GM12891 (cell line): ENCODE measurements at places on chromosomes 7 and 10.

DNA sequence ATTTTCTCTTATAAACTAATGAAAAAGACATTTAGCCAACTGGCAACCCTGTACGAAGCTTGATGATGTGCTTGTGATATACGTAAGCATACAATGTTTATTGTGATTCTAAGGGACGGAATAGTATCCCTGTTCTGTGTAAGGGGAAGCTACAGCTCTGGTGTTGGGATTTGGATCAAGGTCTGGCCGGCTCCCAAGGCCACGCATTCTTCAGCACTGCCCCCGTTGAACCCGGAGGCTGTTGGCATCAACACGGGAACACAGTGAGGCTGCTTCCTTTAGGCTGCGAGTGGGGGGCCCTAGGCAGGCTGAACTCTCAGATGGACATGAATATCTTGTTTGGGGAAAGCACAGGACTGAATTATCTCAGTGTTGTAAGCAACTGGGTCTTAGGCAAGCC lies 180.6 kb downstream of the CAMK1D start:
- no peak for DNase-seq

DNA sequence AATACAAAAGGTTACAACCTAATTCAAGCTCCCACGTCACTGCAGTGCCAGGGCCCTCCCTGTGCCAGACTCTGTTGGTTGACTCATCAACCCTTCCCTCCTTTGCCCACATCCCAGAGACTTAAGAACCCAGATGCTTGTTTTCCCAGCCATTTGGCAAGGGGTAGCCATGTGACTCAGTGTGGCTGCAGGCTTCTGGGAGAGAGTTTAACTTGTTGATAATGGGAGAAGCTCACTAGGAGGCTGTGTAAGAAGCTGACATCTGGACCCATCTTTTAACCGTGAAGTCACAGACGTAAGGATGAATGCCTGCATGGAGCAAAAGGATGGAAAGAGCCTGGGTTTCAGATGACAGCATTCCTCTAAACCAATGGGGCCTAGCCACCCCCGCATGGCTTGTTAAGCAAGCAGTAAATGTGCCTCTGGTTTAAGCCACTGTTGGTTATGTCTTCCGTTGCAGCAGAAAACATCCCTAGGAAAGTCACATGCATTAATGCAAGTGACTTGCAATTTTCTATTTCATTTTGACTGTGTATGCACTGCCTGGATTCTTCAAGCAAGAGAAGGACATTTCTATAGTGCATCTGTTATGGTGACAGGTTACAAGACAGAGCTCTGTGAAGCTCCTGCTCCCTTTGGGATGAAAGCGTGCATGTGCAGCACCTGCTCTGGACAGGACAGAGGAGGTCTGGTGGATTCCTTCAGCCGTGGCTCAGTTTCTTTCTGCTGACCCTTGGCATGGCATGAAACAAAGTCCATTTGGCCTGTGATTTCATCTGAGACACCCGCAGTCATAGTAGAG lies 57.5 kb upstream of the CREB5 start:
- no peak for DNase-seq

DNA sequence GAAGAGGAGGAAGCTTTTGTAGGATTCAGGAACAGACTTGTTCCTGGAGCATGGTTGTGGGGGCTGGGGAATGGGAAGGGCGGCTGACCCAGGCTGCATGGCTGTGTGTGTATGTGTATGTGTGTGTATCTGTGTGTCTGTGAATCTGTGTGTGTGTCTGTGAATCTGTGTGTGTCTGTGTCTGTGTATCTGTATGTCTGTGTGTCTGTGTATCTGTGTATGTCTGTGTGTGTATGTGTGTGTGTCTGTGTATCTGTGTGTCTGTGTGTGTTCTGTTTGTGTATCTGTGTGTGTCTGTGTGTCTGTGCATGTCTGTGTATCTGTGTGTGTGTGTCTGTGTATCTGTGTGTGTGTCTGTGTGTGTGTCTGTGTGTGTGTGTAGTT lies 6.6 kb upstream of the STX1A start:
- DNase-seq = no peak

- no peak for DNase-seq
These were observed 53.3 kb upstream of the PPIF start for GRCh38 chr10:79293841-79294581.

GRCh38 chr7:40851001-40851400 lies 716.2 kb downstream of the SUGCT start:
- DNase-seq = no peak

- DNase-seq = no peak
These were observed 560.9 kb downstream of the SDK1 start for GRCh38 chr7:3861941-3862340.

DNA sequence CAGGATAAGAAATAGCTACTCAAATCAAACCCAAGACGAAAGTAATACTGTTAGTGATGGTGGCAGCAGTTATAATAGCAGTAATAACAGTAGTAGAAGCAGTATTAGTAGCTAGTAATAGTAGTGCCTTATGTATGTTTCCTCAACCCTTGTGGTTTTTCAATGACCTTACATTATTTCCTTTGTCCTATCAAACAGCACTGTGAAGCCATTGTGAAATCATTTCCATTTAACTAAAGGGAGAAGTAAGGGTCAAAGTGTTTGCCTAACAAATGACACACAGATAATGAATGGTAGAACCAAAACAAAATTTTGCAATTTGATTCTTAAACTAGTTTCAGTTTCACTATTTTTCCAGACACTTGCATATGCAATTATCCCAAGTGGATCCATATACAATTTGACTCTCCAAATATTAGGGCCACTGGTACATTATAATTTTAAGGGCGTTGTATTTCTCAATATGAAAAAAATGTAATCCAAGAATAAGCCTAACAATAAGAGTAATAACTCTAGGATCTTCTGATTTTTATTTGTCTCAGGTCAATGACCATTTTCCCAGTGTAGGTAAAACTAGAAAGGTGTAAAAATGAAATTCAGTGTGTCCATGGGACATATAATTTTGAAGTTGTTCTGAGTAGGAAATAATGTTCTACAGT lies 33.7 kb upstream of the TMEM26 start:
- DNase-seq = no peak

DNA sequence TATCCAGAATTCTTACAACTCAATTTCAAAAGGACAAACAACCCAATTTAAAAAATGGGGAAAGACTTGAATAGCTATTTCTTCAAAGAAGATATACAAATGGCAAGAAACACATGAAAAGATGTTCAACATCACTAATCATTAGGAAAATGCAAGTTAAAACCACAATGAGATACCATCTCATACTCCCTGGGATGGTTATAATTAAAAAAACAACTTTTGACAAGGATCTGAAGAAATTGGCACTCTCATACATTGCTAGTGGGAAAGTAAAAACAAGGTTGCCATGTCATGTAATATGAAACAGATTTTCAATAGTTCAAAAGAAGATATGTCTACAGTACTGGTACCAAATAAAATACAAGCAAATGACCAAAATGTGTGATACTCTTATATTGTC lies 9.0 kb downstream of the OAT start:
- DNase-seq = no peak

GRCh38 chr7:28988810-28989209 lies 30.7 kb upstream of the TRIL start:
- no peak for DNase-seq

GRCh38 chr7:24505968-24506367 lies 67.3 kb upstream of the PALS2 start:
- no peak for DNase-seq

- DNase-seq = no peak
These were observed 42.7 kb downstream of the DNAJB6 start for GRCh38 chr7:157379493-157379892.

DNA sequence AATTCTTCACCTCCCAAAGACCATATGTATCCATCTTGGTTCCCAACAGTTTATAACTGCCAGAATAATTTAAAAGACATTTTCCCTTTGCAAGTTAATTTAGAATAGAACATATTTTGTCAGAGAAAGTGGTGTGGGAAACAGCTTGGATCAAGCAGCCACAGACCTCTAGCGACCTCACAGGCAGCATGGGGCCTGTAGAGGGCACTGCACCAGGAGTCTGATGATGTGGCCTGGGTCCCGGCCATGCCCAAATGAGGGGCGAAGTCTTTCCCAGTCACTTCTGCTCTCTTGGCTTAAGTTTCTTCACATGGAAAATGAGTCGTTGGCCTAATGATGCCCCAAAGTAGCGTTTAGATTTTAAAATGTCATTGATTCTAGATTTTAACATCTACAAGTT lies 243.2 kb downstream of the SDK1 start:
- DNase-seq = no peak

GRCh38 chr7:24722386-24723177 lies 34.7 kb downstream of the GSDME start:
- DNase-seq = no peak

DNA sequence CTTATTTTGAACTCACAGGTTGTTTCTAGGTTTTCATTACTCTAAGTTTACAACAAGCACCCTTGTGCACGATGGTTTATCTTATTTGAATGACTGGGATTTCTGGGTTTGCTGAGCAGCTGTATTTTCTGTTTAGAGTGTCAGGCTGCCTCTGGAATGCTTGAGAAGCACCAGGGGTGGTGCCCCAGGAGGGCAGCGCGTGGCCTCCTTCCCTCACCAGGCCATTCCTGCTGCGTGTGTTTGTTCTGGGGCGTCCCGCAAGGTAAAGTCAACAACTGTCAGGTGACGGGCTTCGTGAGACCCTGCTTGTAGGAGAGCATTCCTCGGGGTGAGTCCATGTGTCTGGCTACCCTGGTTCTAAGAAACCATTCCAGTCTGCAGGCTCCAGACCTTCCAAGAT lies 54.9 kb downstream of the FAM171A1 start:
- DNase-seq = no peak

- DNase-seq = no peak
These were observed 13.6 kb upstream of the GHRHR start for GRCh38 chr7:30950197-30950596.
